Activated T-helper 1 cell treated with anti-CD3 and anti-CD28 coated beads, Interleukin-12 subunit alpha, Interleukin-12 subunit beta, Interleukin-2, Interleukin-4 antibody, amounts not matched to agents 30 ng/mL and 10 ng/mL and 1 ng/mL, durations not matched to agents 14 hours and 24 hours and 36 hours (primary cell): ENCODE measurements at places on chromosomes 1 and 21. TPM values are rescaled to one million over a fixed set of nuclear protein-coding genes. Genes with fewer than 3 reads are reported as not detected.

The TSSK3 gene
- 0.51 and 1.3 TPM in 2 replicates for total RNA-seq

The PLEKHA6 gene
- 0.05 and 0.21 TPM in 2 replicates for total RNA-seq

The APOBEC4 gene
- not detected in 2 replicates for total RNA-seq

The SPATA46 gene
- total RNA-seq, result not detected in 2 replicates

The TMEM125 gene
- total RNA-seq, result not detected in 2 replicates

The RGS1 gene
- total RNA-seq, result 11.8 and 12.0 TPM in 2 replicates

The RCSD1 gene
- total RNA-seq, result 78.6 and 81.9 TPM in 2 replicates

The LHX8 gene
- total RNA-seq, result not detected in 2 replicates
